ENCODE measurements at places on chromosomes 3 and 15. TPM values are rescaled to one million over a fixed set of nuclear protein-coding genes. Genes with fewer than 3 reads are reported as not detected.

The CPLX3 gene
- not detected for total RNA-seq

The COPB2 gene
- 156 TPM for total RNA-seq

- no peak for DNase-seq
Observed at GRCh38 chr15:99590913-99591646, 25.3 kb downstream of the MEF2A start.

- DNase-seq, result no peak
Observed at GRCh38 chr3:7651274-7651673, 790.4 kb downstream of the GRM7 start.

- no peak for DNase-seq
Observed at GRCh38 chr3:153897842-153898241, 223.3 kb upstream of the ARHGEF26 start.

- no peak for DNase-seq
Observed at GRCh38 chr15:78033864-78034263, 43.6 kb downstream of the TBC1D2B start.

DNA sequence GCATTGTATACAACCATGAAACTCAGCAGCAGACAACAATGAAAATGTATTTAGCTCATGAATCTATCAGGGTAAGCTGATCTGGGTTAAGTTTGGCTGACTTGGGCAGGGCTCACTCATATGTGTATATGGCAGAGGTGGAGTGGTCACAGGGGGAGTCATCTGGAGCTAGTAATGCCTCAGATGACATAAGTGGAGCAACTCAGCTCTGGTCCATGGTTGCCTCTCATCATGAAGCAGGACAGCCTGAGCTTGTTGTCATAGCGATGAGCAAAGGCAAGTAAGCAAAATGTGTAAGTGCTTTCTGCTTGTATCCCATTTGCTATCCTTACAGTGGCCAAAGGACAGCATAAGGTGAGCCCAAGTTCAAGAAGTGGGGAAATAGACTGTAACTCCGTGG lies 64.5 kb downstream of the ALCAM start:
- no peak for DNase-seq

GRCh38 chr3:4711680-4711992 lies 218.5 kb downstream of the ITPR1 start:
- DNase-seq, result no peak

Measured in SJCRH30 (cell line).